ENCODE measurements at places on chromosomes 5 and 9. TPM values are rescaled to one million over a fixed set of nuclear protein-coding genes. Genes with fewer than 3 reads are reported as not detected.

The PRLR gene
- total RNA-seq, result 22.2 TPM

The OR1Q1 gene
- not detected for total RNA-seq

The LCN2 gene
- total RNA-seq, result not detected

The IL9 gene
- total RNA-seq, result not detected

The BTNL3 gene
- not detected for total RNA-seq
